ENCODE measurements at places on chromosomes 7 and 10. TPM values are rescaled to one million over a fixed set of nuclear protein-coding genes. Genes with fewer than 3 reads are reported as not detected.

The MYH16 gene
- not detected for total RNA-seq

The C10orf67 gene
- not detected for total RNA-seq

The CLCN1 gene
- not detected for total RNA-seq

The ZPBP gene
- total RNA-seq, result not detected

The HYCC1 gene
- 8.6 TPM for total RNA-seq

The ADAM12 gene
- total RNA-seq, result under 0.01 TPM

The TRIL gene
- 1.3 TPM for total RNA-seq

The HOXA13 gene
- total RNA-seq, result not detected

The COA1 gene
- 52.4 TPM for total RNA-seq

The TDRD1 gene
- total RNA-seq, result 0.78 TPM

The CPVL gene
- total RNA-seq, result 17.9 TPM

The NXPH1 gene
- total RNA-seq, result not detected

The CRHR2 gene
- total RNA-seq, result 4.7 TPM

The BBIP1 gene
- 2.0 TPM for total RNA-seq

The ANXA8 gene
- not detected for total RNA-seq

The SPDYE6 gene
- not detected for total RNA-seq

The GRM3 gene
- not detected for total RNA-seq

The EBLN1 gene
- total RNA-seq, result not detected

The ST8SIA6 gene
- total RNA-seq, result not detected

The NDUFB8 gene
- 84.1 TPM for total RNA-seq
